Eye (tissue), 1 donor: ENCODE measurements at places on chromosomes 12 and 14.

DNA sequence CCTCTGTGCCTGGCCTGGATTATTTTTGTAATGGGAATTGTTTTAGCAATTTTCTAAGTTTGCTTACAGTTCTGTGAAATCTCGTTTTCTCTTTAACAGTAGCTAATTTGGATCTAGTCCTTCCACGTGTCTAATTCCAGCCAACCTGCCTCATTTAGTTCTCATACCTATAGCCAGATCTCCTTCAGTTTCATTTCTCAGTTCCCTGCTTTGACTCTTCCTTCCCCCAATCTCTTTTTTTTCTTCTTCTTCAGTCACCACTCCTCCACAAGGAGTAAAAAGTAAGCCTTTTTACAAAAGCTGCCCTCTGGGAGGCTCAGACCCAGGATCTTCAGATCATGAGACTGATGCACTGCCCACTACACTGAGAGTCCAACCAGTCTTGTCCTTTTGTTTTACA, 1.4 kb downstream of the THTPA start:
- no peak for DNase-seq

- DNase-seq: no peak
Observed at GRCh38 chr12:63814146-63814772, 30.2 kb upstream of the SRGAP1 start.

GRCh38 chr12:22082190-22082701, 36.2 kb downstream of the CMAS start:
- DNase-seq: peak; percentile 3

- DNase-seq: peak; percentile 35
Observed at GRCh38 chr14:105478398-105479251, 4.0 kb downstream of the CRIP2 start.

- no peak for DNase-seq
Observed at GRCh38 chr14:105617201-105617777, 90.9 kb downstream of the TMEM121 start.

DNA sequence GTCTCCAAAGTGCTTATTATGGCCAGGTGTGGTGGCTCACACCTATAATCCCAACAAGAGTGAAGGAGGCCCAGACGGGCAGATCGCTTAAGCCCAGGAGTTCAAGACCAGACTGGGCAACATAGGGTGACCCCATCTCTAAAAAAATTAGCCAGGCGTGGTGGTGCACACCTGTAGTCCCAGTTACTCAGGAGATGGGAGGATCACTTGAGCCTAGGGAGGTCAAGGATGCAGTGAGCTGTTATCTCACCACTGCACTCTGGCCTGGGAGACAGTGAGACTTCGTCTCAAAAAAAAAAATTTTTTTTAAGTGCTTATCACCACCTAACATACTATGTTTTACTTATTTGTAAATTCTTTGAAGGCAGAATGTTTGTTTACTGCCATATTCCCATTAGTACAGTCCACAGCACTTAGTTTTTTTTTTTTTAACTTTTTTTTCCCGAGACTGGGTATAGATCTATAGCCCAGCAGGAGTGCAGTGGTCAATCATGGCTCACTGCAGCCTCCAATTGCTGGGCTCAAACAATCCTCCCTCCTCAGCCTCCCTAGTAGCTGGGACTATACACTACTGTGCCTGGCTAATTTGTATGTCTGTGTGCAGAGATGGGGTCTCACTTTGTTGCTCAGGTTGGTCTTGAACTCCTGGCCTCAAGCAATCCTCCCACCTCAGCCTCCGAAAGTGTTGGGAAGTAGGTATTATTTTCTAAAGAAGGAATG, 4.7 kb upstream of the KANSL2 start:
- DNase-seq: no peak

DNA sequence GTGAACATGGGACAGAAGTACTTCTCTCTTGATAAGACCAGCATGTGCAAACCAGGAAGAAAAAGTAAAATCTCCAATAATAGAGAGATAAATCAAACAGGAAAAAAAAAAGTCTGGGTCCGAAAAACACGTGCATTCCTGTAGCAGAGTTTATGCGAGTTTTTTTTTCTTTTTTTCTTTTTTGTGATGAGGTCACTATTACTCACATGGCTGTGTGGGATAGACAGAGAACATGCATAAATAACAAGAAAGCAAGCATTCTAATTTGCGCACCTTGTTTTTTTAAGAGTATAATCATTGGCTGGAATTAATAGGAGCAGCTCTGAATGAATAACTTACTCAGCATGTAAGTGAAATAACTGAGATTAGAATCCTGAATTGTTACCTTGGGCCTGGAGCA, 91.9 kb upstream of the CPM start:
- no peak for DNase-seq

DNA sequence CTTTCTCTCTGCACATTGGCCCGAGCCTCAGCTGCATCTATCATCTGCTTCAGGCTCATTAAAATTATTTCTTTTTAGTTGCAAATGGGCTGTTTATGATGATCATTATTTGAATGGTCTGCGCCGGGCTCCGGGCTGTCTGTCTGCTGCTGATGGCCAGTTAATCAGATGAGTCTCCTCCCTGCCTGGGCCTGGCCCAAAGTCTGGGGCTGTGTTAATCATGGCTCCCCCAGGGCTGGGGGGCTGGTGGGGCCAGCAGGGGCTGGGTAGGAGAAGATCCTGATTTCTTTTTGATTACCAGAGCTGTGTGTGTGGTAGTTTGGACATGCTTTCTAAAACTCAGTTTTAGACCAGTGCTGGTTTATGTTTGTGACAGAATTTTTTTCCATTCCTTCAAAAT, 159.1 kb downstream of the PHETA1 start:
- DNase-seq: no peak

DNA sequence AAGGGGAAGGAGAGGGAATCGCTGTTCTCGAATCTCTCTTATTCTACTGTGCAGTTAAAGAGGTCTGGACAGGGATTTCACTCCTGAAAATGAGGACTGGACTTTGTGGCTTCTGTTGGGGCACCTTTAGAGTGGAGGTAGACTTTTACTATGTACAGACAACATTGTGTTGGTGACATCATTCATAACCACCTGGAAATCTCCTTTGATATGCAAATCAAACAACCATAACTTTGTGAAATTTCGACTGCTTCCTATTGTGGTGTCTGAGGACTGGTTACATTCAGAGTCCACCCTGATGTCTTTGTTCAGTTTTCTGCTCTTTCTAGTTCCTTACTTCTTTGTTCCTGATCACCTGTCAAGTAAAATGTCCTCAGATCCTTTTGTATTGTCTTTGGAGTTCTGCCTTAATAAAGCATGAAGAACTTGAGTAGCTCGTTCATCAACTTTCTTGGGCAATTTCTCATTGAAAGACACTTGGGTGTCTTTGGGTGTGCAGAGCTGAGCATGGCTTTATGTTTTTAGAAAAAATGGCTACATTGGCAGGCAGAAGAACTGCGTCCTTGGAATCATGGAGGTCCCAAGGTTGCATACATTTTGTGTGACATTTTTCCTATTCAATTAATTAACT, 29.8 kb downstream of the LRRK2 start:
- no peak for DNase-seq

DNA sequence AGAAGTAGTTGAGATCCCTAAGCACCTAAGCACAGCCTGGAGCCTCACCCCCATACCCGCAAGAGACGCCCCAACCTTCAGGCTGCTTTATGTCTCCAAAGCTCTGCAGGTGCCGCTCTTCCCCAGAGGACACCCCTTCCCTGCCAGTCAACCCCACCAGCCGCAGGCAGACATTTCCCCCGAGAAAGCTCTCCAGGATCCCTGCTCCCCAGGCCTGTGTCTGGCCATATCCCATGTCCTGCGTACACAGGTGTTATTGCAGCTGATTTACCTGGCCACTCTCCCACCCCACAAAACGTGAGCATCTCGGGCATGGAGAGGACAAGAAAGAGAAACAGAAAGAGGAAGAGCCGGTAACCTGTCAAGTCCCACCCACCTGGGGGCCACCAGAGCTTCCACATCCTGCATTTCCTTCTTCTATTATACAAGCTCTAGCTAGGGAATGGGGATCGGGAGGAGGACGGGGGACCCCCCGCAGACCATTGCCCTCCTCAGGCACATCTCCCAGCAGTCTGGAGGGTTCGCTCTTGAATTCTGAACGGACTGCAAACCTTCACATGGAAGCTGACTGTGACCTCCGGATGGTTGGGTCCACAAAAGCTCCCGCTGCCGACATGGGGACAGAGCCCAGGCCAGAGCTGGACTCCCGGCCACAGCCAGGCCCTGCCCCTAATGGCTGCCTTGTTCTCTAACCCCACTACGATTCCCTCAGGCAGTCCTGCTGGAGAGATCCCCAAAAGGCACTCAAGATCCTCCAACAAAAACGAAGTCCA, 17.6 kb downstream of the CCDC88C start:
- no peak for DNase-seq

- no peak for DNase-seq
Observed at GRCh38 chr14:105200074-105200473, 19.0 kb upstream of the NUDT14 start.

- peak; percentile 82 for DNase-seq
Observed at GRCh38 chr12:31323391-31324115, 2.4 kb downstream of the SINHCAF start.

- no peak for DNase-seq
Observed at GRCh38 chr12:25818596-25819390, 139.7 kb upstream of the RASSF8 start.

DNA sequence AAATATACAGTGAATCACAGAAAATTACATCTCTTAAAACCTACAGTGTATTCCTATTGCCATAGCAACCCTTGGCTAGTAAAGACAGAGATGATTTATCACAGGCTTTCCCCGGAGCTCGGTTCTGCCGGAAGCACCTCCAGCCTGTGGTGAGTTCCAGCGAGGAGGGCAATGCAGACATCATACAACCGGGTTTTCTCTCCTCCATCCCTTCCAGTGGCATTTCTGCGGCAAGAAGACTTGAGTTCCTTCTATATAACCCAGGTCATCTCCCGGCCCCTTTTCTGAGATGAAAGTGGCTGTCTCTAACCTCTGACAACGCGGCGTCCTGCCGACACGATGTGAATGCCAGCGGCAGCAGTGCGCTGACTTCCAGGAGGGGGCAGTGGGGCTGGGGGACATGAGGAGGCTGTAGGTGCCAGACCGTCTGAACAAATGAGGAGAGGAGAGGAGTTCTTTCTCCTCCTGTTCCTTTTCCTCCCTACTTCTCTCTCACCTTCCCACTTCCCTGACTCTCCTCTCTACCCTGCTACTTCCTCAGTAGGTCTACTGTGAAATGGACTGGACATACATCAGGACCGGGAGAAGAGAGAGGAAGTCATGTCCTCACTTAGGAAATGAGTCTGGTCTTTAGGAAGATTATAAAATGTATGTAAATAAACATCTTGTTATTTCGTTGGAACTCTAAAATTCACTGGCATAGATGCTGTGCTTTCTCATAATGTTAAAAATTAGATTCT, 68.6 kb upstream of the MAX start:
- peak; percentile 60 for DNase-seq

DNA sequence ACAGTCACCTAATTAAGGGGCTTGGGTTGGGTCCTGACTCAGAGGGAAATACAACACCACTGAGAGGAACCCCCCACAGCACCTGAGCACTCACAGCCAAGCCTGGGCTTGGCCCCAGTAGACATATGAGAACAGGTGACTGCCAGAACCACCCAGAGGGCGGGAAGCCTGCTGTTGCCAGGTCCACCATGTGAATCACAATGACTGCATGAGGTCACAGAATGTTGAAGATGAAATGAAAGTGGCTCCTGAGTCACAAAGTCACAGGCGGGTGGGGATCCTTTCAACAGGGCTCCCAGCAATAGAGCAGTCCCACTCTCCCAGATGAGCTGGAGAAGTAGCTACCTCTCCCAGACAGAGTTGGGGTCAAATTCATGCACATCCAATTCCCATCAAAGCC, at the start of gene LRRC74A:
Gene LRRC74A, plus strand, starts transcription at position 287 of the 400 bp plus-strand sequence. CDS start 290 bp downstream, outside the sequence.
- DNase-seq: no peak

- peak; percentile 61 for DNase-seq
Observed at GRCh38 chr12:47987411-47988072, 16.7 kb downstream of the COL2A1 start.

- no peak for DNase-seq
Observed at GRCh38 chr14:89624500-89625156, 207.6 kb upstream of the FOXN3 start.

- no peak for DNase-seq
Observed at GRCh38 chr14:42804141-42804540, 1197.5 kb downstream of the LRFN5 start.

GRCh38 chr12:53486736-53487487, 12.3 kb downstream of the MAP3K12 start:
- DNase-seq: no peak

DNA sequence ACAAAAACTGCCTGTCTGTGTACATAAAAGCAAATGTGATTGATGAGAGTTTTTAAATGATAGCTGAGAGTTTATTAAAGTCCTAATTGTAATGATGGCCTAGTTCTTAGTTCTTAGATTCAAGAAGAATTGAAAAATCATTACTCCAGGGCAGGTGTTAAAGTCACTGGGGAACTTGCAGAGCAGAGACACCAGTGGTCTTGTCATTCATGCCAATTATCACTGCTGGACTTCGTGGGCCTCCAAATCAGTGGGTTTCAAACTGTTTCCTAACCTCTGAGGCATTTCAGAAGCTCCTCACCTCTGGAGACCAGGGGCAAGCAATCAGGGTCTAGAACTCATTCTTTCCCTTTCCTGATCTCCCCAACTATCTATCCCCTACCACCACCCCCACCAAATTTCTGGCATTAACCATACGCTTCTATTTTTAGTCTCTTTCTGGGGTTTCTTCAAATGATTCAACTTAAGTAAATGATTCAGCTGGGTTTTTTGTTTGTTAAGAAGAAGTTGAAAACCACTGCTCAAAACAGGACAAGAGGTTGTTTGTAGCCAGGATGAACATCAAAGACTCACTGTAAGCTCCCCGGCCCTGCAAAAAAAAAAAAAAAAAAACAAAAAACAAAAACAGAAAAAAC, 80.1 kb downstream of the CEP83 start:
- DNase-seq: no peak

DNA sequence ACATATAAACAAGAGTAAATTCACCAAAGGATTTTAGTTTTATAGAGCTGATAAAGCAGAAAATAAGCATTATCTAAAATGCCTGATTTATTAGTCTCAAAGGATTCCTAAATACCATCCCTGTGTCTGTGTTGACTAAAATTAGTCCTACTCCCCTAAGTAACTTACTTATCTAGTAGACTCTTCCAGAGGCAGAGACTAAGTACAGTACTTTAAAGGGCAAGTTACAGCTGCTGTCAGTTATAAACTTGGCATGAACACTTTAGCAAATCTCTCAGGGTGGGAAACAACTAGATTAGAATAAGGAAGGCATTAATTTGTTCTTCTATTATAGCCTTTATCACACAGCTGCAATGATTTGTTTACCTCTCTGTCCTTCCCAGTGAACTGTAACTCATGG, 46.0 kb downstream of the ATP2B1 start:
- DNase-seq: no peak

- no peak for DNase-seq
Observed at GRCh38 chr12:66118240-66118891, 12.2 kb downstream of the LLPH start.

- DNase-seq: no peak
Observed at GRCh38 chr14:64401949-64402348, 13.8 kb downstream of the MTHFD1 start.

GRCh38 chr14:36504771-36505175, 15.3 kb downstream of the NKX2-1 start:
- DNase-seq: peak; percentile 72

DNA sequence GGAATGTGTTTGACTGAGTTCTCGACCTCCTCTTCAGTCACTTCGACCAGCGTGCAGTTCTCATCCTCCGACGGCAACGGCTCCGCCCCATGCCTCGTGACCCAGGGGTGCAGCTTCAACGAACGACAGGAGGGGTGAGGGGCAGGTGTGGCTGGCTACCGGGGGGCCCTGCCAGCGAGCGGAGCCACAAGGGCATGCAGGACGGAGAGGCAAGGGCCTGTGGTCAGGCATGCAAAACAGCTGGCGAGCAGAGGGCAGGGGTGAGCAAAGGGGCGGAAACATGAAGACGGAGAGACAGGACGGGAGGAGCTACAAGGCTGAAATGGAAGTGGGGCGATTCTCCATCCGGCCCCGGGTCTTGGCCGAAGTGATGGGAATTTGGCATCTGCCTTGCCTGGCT, 38.7 kb downstream of the P2RX4 start:
- DNase-seq: no peak
